Esophagus squamous epithelium (tissue), 5 donors: ENCODE measurements at places on chromosomes 7 and 10.

DNA sequence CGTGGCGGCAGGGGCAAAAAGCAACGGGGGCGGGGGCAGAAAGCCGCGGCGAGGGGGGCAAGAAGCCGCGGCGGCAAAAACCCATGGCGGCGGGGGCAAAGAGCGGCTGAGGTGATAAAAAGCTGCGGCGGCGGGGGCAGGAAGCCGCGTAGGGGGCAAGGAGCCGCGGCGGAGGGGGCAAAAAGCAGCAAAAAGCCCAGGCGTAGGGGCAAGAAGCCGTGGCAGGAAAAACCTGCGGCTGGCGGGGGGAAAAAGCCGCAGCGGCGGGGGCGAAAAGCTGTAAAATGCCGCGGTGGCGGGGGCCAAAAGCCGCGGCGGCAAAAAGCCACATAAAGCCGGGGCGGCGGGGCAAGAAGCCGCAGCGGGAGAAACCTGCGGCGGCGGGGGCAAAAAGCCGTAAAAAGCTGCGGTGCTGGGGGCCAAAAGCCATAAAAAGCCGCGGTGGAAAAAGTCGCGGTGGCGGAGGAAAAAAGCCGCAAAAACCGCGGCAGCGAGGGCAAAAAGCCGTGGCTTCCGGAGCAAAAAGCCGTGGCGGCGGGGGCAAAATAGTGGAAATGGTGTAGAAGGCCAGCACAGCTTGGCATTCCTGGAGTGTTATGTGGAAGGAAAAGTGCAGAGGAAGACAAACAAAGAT is 487.8 kb downstream of the ZNF33B start:
- no peak for DNase-seq

DNA sequence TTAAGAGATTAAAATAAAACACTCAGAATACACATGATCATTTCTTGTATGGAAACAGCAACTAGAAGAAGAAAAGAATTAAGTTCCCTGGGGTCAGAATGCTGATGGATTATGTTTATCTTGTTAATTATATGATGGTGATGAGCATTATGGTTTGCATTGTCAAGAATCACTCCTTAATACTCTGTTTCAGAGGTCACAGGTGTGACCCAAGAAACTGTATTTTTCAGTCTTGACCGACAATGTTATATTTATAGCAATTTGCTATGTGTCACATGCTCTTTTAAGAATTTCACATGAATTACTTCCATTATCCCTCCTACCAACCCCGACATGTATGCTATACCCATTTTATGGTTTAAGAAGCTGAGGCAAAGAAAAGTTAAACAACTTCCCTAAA is 2.7 kb upstream of the CHRM2 start:
- no peak for DNase-seq

DNA sequence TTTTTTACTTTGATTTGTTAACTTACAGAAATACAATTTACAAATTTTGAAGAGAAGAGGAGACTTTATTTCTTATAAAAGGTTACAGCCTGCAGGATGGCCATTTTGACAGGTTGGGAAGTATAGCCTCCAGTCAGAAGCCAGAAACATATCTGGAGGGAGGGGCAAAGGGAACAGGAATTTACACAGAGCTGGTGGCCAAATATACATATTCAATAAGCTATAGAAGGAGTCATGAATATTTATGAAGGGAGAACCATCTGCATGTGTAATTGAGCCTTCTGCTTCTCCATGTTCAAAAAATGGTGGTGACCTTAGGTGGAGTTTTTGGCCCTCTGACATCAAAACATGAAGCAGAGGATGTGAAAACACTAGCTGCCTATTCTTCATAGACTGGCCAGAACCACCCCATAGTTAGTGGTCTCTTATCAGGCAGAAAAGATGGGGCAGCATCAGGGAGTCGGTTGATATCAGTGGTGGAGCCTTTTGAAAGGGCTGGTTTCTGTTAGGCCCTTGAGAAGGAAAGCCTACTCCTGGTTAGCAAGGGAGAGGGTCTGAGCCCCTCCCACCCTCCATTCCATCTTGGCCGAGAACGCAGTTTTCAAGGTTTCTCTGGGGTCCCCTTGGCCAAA is 57.2 kb downstream of the ENTPD1 start:
- DNase-seq, result no peak

- DNase-seq, result no peak
Observed at GRCh38 chr7:131501930-131502685, 54.3 kb downstream of the PODXL start.

DNA sequence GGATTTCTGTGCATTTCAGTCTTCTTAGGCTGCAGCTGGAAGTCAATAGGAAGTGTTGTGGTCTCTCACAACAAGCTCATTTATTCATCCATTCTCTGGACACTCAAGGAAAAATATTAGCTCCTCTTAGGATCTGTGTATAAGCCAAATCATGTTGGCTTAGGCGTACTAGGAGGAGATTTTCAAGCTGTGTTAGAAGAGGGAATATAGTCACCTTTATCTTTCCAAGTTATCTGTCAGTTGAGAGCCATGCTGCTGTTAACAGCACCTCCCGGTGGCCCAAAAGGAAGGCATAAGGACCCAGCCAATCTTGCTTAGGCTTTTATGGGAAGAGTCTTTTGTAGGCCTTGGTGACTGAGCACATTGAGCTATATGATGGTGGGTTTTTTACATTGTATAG is 220.0 kb downstream of the LRMDA start:
- DNase-seq, result no peak

DNA sequence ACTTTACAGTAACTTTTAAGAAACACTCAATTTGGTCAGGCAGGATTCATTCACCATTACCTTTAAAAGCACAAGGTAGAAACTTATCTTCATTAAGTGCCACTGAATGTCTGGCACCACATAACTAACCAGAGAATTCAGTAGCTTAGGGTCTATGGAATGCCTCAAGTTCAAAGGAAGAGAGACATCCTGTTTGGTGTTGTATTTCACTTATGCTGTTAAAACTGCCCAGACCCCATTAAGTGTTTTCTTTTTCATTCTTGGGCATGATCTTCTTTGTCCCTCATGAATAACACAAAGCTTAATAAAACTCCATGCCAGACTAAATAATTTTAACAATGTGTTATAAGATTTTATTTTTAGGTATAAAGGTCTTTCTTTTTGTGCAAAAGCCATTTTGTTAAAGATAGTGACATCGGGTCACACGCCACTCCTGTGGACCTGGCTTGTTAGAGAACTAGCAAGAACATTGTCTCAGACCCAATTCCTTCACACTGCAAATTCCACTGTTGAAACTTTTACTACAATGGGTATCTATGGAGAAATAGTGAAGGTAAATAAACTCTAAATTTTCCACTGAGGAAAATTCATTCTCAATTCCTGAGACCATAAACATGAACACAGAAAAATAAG is 221.0 kb downstream of the TWIST1 start:
- DNase-seq, result no peak

GRCh38 chr10:63910806-63911205 is 389.6 kb downstream of the REEP3 start:
- DNase-seq, result no peak

DNA sequence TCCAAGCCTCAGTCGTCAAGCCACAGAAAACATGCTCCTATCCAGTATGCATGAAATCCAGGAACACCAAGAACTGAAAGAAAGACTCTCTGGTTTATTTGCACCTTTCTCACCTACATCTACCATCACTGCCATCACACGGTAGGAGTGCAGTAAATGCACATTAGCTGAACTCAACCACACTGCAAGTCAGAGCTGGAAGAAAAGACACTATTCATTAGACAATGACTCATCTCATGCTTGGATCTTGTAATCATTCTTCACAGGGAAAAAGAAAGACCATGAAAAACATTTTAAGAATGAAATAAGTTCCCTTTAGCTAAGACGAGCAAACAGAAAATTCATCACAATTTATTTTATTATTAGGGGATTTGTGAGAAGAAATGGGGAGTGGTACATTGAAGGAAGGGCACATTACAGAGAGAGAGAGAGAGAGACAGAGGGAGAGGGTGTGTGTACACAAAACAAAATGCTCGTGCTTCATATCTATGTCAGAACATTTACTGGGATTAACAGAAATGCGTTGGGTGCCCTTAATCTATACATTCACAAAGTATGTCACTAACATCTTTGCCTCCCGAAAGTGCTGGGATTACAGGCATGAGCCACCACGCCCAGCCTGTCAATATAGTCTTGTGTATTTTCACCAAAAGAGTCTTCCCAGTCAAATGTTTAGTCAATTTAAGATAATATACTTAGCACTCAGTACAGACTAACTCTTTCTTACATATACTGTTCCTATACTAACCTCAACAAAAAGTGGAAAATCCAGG is 324.9 kb downstream of the PARD3 start:
- no peak for DNase-seq

- no peak for DNase-seq
Observed at GRCh38 chr7:131355917-131356777, 28.5 kb downstream of the MKLN1 start.

- DNase-seq, result no peak
Observed at GRCh38 chr10:76970711-76971519, 666.7 kb downstream of the KCNMA1 start.

- DNase-seq, result no peak
Observed at GRCh38 chr7:70416986-70417655, 714.8 kb upstream of the GALNT17 start.

- no peak for DNase-seq
Observed at GRCh38 chr10:33133557-33133956, 175.5 kb upstream of the ITGB1 start.

GRCh38 chr10:102868911-102869257 is 386 bp upstream of the AS3MT start:
- no peak for DNase-seq

GRCh38 chr7:1110358-1110757 is 22.4 kb downstream of the GPER1 start:
- no peak for DNase-seq

DNA sequence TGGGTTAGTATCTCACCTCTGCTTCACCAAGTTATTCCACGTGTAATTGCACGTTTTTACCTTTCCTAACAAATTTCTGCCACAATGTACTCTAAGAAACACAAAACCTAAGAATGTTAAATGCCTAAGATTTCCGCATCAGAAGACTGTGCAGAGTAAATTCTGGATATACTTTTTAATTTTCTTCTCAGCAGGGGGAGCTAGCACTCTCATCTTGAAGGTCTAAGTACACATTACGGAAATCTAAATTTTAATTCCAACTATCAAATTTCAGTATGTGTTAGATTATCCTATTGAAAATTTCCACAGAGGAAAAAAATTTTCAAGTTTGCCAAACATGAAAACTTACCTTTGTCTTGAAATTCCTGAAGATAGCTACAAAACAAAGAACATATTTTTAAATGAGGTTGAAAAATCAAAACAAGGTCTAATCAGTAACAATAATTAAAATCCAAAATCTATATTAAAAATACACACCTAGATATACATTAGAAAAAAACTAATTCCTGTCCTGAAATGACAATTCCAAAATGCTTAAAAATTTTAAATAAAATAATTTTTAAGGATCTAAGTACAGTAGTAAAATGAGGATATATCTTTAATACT is 10.5 kb downstream of the SKAP2 start:
- DNase-seq, result no peak

GRCh38 chr7:4437916-4438315 is 244.2 kb upstream of the FOXK1 start:
- no peak for DNase-seq

- DNase-seq, result no peak
Observed at GRCh38 chr7:131218727-131219128, 108.9 kb upstream of the MKLN1 start.
